Neuronal stem cell (in vitro differentiated cells): ENCODE measurements at places on chromosomes 7 and 10.

DNA sequence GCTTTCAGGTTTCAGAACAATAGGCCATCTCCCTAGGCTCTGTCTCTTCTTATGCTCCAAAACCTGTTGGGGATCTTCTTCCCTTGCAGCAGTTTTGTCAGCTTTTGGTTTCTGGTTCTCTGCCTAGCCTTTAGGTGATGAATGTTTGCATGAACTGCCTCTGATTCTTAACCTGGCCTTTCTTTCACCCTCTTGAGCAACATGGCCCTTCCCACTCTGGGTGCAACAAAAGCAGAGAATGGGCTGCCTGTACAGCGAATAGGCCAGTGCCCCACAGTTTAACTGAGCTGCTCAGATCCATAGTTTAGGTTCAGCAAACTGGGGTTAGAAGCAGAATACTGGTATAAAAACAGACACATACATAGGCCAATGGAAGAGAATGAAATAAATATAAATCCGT is 18.1 kb upstream of the NUP205 start:
- DNase-seq = no peak

DNA sequence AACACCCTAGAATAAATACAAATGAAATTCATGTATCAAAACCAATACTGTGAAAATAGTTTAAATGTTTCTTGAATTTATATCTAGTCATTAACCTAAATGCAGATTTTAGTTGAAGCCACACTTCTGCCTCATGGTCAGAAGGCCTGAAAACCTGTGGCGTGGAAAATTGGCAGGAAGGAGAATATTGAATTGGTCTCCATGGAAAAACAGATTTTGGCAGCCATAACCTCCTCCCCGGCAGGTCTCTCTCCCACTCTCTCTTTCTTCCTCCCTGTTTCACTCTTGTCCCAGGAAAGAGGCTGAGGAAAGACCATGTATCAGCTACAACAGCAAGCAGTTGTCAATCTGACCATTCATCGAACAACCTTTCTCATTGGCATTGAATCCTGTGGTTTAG is 160.6 kb upstream of the YAE1 start:
- DNase-seq = no peak

- DNase-seq = no peak
These were observed 251.1 kb upstream of the MEOX2 start for GRCh38 chr7:15937571-15937970.

GRCh38 chr10:95476469-95477174 is 84.5 kb downstream of the SORBS1 start:
- no peak for DNase-seq

DNA sequence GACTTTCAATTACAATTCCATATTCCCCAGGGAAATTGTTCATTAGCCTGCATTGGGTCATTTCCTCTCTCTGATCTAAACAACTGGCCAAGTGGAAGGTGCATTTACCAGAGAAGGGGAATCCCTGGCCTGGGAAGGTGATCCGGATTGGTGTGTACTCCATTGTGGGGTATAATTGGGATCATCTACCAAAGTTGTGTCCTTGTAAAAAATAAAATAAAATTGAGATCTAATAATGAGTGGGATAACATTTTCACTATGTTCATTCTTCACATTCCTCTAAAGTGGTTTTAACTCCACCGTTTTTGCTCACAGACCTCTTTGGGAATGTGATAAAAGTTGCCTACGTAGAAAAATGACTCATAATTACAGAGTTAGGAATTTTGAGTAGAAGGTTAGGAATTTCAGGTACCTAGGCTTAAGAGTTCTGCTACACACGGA is 22.8 kb downstream of the ARL5B start:
- DNase-seq = no peak

GRCh38 chr7:74625446-74625845 is 32.1 kb upstream of the GTF2I start:
- no peak for DNase-seq
